ENCODE measurements at places on chromosomes 7 and 10.

DNA sequence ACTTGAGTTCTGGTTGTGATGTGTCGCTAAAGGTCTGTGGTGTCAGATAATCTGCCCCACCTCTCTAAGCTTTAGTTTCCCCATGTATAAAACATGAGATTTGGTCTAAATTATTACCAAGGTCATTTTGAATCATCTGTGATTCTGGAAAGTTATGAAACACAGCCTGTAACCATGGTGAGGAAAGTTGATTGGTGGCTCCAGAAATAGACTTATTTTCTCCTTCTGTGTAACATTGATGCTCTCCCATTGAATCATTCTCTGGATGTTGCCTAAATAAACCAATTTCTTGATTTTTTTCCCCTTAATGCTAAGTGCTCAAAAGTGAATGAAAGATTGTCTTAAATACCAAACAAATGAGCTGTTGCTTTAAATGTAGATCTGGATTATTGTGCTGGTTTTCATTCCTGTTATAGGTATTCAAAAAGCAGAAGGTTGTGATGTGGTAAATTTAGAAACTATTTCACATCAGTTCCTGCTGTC is 30.0 kb upstream of the PCGF5 start:
- DNase-seq = no peak

GRCh38 chr10:132497861-132498561 is 39.6 kb upstream of the INPP5A start:
- no peak for DNase-seq

DNA sequence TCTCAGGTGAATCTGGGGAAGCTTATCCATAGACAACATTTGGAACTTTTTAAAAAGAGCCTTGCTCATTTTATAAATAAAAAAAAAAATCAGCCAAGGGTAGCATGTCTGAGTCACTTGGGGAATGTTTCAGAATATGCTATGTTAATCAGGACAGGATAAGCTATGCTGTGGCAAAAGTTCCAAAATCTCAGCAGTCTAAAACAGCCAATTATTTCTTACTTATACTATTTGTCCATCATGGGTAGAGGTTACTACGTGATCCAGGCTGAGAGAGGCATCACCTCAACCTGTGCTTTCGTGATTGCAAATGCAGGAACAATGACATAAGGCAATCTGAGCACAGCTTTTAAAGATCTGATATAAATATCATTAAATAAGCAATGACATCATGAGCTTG is 6.5 kb downstream of the SLC13A1 start:
- no peak for DNase-seq

DNA sequence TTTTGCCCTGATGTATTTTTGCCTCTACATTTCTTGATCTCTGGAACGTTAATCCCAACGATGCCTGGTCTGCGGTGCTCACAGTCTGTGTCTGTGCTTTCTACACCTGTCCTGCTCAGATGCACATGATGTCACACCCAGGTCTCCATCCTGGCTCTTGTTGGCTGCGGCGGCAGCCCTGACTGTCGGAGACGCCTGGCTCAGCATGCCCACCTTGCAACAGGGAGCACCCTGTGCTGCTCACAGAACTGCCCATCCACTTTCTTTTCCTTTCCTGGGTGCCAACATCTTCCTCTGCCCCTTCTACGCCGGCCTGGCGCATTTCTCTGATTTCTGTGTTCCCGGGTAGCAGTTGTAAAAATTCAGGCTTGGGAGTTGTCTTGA is 106.2 kb downstream of the CUX1 start:
- no peak for DNase-seq

DNA sequence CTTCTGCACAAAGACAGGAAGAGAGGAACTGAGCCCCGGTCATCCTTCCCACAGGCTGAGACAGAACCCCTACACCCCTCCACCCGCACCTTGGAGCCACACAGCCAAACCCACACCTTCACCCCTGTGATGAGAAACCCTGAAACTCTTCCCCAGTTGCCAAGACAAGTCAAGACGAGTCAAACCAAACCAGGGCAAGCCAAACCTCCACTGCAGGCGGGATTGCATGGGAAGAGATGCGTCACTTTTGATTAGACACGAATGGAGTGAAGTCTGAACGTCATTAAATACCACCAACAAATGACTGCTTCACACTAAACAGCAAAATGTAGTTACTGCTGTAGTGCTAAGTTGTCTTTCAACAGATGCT is 73.8 kb downstream of the PRPF18 start:
- DNase-seq = no peak

DNA sequence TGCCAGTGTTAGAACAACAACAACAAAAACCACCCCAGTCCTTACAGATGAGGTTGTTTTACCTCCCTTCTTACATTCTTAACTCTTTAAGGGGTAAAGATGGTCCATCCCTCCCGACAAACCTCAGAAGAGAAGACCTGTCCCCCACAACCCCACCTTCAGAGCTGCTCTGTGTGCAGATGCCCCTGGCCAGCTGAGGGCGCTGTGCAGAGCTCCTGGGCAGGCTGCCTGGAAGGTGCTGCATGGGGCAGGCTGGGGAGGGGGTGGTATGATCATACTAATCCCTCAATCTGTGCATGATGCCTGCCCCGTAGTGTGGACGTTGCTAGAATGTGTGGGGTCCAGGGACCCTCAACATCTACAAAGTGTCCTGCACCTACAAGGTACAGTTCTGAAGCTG is 387.1 kb downstream of the INHBA start:
- DNase-seq = peak; percentile 17

GRCh38 chr10:71985542-71986250 is 21.5 kb downstream of the CHST3 start:
- no peak for DNase-seq

DNA sequence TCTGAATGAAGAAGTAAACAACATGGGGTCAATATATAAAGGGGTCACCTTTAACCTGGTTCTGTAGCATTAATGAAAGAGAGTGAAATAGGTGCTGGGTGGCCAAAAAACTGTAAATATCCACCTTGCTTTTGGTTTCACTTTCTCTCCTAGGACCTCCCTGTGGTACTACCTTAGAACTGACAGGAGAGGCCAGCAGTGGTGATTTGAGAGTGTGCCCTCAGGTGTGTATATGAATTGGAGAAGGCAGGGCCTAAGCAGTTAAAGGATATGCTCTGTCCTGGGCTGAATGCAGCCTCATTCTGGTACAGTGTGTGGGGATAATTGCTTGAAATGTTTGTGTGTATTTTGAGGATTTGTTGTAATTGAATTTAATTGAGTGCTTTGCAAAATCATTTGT is 62.0 kb downstream of the BBS9 start:
- peak; percentile 11 for DNase-seq

DNA sequence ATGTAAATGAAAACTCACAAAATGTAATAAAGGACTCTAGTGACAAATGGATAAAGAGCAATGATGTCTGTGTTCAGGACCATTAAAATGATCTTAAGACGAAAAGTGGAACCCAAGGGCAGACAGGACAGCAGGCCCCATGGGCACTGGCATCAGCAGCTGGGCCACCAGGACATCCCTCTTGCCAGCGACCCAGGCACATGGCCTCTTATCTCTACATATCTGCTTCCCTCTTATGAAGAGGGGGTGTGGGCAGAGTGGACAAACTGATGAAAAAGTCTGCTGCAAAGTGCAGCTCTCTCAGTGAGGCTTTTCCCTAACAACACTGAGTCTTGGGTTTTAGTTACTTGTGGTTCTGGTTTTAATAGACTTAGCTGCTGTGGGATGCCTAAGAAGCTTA is 44.8 kb upstream of the ANKRD1 start:
- no peak for DNase-seq

DNA sequence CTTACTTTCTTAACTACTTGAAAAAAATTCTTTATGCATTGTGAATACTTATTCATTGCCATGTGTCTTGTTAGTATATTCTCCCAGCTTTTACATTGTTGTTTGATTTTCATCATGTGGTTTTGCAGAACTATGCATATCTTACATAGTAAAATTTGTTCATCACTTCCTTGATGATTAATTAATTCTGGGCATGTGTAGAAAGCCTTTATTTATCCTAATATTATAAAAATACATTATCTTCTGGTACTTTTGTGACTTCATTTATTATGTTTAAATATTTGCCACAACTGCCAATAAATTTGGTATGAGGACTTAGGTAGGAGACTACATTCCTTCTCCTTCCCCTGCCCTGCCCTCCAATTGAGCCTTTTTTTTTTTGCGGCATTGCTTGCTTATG is 166.0 kb upstream of the ZNF32 start:
- no peak for DNase-seq

- DNase-seq = no peak
Measured at GRCh38 chr7:85512790-85513189, 325.9 kb upstream of the SEMA3D start.

- no peak for DNase-seq
Measured at GRCh38 chr10:57905861-57906260, 361.8 kb downstream of the IPMK start.

Measured in ACHN (cell line).